Stimulated activated CD8-positive, alpha-beta memory T cell treated with anti-CD3 and anti-CD28 coated beads, Interleukin-4, amount 100 ng/mL, for 4 hours (primary cell): ENCODE measurements at places on chromosomes 13 and 19.

- no peak for DNase-seq
Observed at GRCh38 chr13:96089749-96090239, at the start of gene HS6ST3. Gene HS6ST3 (plus strand): TSS chr13:96090107.

DNA sequence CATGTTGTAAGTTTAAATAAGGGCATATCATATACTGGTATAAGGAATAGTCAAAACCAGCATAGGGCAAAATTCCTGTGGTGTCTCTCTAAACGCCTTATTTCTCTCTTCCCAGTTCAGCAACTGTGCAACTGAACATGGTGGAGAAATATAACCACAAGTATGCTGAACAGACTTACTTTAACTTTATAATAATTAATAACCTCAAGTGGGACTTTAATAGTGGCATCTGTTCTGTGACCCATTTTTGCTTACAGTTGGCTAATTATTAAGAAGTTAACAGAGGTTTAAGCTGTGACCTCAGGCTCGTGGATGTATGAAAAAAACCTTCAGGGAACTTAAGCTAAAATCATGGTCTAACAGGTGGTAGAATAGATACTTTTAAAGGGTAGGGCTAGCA, 54.3 kb downstream of the MICU2 start:
- no peak for DNase-seq

DNA sequence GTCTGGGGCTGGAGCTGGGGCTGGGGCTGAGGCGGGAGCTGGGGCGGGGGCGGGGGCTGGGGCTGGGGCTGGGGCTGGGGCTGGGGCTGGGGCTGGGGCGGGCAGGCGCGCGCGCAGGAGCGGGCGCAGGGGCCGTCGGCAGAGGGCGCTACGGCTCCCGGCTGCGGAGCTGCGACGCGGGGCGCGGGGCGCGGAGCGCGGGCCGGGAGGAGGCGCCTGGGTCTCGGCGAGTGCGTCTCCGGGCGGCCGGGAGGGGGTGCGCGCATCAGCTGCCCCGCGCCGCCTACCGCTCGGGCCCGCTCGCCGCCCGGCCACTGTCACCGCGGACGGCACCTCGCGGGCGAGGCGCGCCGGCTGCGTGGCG, 422 bp upstream of the MTUS2 start:
- no peak for DNase-seq

DNA sequence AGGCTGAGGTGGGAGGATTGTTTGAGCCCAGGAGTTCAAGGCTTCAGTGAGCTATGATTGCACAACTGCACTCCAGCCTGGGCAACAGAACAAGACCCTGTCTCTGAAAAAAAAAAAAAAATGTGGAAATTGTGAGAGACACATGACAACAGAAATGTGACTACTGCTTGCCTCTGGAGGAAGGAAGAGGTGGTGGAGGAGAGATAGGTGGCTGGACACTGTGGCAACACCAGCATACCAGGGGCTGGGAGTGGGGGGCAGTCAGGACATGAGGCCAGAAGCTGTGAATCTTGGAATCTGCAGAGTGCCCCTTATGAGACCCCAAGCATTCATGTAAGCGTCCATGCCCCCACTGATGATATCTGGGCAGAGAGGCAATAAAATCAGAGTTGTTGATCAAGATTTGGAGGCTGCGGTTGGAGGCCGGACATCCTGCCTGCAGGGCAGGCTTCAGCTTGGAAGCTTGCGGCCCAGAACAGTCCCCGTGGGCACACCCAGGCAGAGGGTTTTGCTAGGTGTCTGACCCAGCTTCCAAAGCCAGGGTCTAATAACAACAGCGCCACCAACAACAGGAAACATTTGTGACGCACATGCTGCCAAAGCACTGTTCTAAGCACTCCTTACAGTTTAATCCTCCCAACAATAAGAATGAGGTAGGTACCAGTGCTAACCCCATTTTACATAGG, 16.9 kb downstream of the FAM187B start:
- peak; percentile 48 for DNase-seq

GRCh38 chr19:40741527-40742390, 8.5 kb downstream of the ACTMAP start:
- no peak for DNase-seq

- no peak for DNase-seq
Observed at GRCh38 chr13:110254151-110254679, 52.7 kb downstream of the COL4A1 start.

DNA sequence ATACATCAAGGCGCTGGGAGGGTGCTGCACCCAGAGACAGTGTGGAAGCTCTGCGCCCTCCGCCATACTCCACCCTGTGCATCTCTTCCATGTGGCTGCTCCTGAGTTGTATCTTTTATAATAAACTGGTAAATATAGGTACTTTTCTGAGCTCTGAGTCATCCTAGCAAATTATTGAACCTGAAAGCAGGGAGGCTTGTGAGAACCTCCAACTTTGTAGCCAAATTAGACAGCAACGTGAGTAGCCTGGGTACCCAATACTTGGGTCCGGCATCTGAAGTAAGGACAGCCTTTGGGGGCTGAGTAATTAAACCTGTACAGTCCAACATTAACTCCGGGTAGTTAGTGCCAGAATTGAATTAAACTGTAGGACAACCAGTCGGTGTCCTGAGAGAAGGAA, 57.4 kb downstream of the RUBCNL start:
- DNase-seq: no peak

GRCh38 chr13:55816976-55817601, 1323.6 kb upstream of the PRR20A start:
- DNase-seq: no peak

- DNase-seq: no peak
Observed at GRCh38 chr13:61029064-61029463, 386.6 kb downstream of the PCDH20 start.

DNA sequence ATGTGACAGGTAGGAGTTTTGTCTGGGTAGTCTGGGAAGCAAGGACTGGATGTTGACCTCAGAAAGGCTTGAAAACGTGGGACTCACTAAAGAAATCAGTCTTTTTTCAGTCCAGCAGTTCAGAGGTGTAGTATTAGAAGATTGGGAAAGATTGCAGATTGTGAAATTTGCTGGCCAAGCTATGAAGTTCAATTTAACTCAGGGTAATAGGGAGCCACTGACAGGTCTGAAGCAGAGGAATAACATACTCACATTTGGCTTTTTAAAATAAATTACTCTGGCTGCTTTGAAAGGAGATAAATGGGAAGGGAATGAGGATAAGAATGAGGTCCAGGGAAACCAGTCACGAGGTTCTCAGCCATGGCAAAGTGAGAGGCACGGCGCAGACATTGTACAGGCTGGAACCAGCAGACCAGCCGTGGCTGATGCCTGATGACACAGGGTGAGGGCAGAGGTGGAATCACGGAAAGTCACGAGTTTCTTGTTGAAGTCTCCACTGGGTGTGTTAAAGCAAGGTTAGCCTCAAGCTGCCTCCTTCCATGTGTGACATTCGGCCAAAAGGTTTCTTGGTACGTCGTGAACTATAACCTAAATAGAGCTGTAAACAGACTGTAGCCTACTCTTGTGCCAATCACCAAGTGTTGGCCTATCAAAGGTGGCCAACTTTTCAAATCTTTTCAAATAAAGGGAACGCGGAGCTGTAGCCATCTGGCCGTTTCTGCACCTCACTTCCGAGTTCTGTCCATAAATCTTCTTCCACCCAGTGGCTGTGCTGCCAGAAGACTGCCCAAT, 377.6 kb downstream of the IRS2 start:
- no peak for DNase-seq

DNA sequence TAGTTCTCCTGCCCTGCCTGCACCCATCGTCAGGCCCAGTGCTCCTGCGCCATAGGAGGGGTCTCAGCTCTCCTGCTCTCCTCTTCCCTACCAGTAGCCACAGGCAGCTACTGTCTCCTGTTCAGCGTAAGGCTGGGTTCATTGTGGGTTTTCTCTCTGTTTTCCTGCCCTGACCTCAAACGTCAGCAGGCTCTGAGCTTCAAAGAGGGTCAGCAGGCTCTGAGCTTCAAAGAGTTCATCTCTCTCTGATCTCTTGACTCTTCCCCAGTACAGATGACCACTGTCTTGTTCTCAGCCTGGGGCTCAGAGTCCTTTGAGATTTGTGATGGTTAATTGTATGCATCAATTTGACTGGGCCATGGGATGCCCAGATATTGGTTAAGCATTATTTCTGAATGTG, 4.6 kb upstream of the CPB2 start:
- DNase-seq: no peak

GRCh38 chr13:74132776-74133656, 1.2 kb downstream of the KLF12 start:
- no peak for DNase-seq

DNA sequence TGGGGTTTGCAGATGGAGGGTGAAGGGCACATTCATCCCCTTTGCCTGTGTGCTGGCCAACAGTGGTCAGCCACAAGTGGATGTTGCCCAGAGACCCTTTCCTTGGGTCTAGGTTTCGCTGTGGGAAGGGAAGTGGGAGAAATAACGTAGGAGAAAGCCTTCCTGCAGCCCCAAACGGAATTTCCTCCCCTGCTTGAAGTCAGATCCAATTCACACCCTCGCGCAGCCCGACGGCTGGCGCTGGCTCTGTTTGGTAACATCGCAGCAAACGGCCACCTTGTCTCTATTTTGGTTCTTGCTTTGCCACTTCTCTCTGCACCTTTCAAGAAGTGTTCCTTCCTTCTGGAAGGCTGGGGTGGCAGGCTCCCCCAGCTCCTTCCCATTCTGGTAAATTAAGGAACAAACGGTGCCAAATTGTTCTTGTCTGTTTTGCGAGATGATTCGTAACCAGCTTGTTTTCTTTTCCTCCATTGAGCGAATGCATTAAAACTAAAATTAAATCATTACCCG, 45.4 kb downstream of the CHST8 start:
- no peak for DNase-seq

DNA sequence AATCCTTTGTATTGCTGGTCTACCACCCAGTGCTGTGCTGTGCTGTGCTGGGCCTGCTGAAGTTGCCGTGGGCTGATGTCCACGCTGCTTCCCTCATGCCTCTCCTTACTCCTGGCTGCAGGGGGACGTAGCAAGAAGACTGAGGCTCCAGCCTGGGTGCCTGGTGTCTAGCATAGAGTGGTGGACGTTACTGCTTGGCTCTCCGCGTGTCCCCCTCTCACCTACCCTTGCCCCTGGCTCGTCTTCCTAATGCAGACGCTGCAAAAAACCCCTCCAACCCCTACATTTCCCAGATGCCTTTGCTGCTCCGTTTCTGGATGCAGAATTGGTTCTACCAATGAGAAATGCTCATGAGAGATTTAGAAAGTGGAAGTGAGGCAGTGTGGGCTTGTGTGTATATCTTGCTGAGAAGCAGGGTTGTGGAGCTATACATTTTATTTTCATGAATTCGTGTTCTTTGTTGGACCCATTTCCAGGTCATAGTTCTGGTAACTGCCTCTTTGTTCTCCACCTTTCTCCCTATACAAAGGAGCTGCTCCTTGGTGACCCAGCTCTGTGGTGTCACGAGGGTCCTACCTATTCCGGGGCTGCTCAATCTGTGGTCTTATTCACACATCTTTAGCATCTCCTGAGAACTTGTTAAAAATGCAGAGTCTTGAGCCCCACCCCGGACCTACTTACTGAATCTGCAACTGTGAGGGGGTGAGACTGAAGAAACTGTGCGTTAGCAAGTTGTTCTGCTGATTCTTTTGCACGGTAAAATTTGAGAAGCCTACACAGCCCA, 7.9 kb upstream of the DENND1C start:
- no peak for DNase-seq

GRCh38 chr19:13899912-13900584, 5.9 kb downstream of the BRME1 start:
- DNase-seq: no peak

- no peak for DNase-seq
Observed at GRCh38 chr13:112341976-112342735, 34.0 kb upstream of the SPACA7 start.

DNA sequence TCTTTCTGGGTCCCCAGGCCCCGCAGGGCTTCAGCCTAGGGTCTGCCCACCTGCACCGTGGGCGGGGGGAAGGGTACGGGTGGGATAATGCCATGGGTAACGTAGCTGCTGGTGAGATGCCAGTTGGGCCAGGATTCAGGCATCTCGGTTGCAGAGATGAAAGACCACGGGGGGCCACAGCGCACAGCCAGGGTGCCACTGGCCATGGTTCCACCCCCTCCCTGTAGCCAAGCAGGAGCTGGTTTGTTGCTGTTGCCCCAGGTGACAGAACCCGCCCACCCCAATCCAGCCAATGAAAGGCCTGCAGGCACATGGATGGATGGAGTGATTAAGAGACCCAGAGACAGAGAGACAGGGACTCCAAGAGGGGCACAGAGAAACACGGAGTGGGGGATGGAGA, 1.0 kb upstream of the CGB7 start:
- no peak for DNase-seq

GRCh38 chr19:45235485-45235884, 9.7 kb downstream of the EXOC3L2 start:
- DNase-seq: no peak

DNA sequence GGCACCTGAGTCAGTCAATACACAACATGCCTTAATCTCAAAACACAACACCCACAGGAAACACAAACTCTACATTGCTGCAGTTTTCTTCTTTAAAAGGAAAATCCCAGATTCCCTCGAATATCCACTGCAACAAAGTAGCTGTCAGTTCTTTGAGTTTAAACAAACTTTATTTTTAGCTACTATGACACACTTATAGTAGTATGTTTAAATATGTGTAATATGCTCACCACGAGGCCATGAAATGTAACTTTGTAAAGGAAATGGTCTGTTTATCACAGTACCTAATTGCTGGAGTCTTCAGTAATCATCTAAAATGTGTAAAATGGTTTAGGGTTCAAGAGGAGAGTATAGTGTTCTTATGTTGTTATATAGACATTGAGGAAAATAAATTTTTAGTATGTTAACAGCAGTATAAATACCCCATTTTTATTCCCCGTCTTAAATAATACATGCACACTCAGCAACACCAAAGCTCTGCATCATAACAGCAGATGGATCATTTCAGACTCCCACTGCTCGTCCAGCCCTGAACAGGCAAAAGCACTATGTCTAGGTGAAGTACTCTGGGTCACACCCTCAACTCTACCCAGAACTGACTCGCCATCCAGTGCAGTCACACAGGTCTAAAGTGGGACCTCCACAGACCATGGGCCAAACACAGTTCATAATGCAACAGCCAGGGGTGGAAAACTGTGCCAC, 20.6 kb downstream of the TUBGCP3 start:
- DNase-seq: no peak

DNA sequence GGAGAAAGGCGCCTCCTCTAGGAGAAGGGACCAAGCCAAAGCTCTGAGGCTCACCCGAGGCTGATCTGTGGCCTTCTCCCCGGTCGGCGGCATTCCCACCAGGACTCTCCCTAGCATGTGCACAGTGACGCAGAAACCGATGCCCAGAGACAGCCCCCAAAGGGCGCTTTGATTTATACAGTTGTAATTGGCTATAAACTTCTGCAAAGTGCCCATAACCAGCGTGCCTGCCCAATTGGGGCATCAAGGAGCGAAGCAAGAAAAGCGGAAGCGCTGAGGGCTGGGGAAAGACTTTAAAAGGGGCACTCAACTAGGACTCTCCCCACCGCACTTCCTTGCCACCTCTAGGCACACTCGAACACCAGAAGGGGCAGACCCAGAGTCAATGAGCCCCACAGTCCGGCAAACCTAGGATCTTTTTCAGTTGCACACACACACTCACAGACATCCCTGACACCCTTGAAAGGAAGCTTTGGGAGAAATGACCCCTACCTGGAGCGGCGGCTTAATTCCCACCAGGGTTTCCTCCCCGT, 1.8 kb downstream of the CDX2 start:
- no peak for DNase-seq
